Kidney (tissue), 22 donors: ENCODE measurements at places on chromosomes 4 and X.

- DNase-seq, result no peak
These were observed 219.4 kb downstream of the EPHA5 start for GRCh38 chr4:65450899-65451298.

GRCh38 chr4:188452097-188452496, 312.9 kb downstream of the TRIML1 start:
- no peak for DNase-seq

DNA sequence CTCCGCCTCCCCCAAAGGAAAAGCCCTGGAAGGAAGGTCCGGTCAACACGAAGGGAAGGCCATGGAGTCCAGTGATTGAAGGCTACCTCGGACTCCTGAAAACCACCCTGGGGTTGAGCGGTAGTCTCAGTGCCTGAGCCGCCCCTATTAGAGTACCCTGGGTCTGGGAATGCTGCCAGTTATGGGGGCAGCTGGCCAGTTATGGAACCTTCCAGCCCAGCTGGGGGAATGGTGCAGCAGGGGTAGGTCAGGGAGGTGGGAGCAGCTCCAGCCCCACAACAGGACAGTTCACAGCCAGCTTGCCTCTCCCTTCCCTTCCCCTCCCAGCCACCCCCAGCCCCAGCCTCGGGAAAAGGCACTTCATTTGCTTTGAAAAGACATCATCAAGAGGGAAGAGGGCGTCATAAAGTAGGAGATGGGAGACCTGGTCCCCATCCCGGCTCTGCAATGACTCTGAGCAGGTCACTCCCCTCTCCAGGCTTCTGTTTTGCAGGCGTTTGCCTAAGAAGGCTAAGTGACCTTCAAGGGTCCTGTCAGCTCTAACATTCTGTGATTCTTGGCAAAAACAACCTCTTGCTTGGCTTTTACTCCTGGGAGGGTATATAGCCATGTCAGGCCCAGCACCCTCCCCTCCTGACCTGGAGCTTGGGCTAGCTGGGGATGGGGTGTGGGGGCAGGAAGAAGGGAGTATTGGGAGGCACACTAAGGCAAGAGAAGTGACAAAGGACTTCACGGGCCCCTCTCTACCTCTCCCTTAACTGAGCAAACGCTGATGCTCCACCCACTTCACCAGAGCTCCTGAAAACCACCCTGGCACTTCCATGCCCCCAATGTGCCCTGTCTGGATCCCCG, 8.0 kb downstream of the APLN start:
- no peak for DNase-seq

GRCh38 chr4:128716338-128716737, 93.2 kb upstream of the JADE1 start:
- DNase-seq, result no peak

DNA sequence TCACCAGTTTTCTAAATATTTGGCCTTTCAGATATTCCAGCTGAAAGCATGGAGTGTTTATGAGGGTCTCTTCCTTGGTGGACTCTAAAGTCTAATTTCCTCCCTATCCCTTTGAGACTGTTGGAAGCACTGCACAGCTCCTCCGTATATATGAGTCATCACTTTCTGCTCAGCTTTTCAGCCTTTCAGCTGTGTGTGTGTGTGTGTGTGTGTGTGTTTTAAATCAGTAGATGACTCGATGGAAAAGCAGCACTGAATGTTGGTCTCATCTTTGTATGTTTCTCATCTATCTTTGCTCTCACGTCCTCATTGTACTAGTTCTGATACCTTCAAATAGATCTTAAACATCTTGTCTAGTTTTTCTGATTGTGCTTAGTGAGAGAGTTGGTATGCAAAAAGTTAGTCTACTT, 81.6 kb downstream of the ZFX start:
- DNase-seq, result no peak

DNA sequence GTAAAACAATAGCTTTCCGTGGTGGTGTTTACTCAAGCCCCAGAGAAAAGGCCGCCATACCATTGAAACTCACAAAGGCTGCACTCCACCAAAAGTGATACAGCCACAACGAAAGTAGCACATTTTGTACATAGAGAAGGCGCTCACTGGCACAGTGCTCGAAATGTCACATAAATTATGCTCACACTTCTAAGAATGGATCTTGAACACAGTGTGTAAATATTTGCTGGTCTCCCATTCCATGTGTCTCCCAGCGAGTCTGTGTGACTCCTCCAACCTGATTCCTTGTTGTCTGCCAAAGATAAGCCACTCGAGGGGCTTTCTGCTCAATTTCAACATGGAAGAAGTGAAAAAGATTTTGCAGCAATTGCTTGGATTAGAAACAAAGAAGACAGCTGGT, 234.0 kb upstream of the VCX3A start:
- DNase-seq, result no peak

GRCh38 chr4:184392748-184393559, 81.4 kb downstream of the IRF2 start:
- no peak for DNase-seq
